ENCODE measurements at places on chromosomes 2 and 18.
A peak's percentile ranks its signal among the peaks of the same experiment; 100 is the strongest.

DNA sequence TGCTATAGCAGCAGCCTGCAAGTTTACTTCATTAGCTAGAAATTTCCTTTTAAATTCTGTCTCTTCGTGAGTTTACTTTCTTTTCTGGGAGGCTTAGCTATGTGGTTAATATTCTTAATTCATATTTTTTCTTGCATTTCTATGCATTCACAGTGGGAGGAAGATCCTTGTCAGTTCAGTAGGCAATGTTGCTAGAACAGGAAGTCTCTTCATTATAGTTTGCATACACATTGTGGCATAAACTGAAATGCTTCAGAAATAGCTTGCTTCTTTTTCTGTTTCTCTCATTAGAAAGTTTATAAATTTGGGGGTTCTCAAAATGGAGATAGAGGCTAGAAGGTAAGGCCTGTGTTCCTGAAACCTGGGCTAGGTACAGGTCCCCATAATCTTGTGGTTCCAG lies 8.1 kb upstream of the ARHGAP15 start:
- H3K27me3 ChIP-seq = no peaks in the 10 kb centered on the region
- no peak overlapping the region for H3K4me3 ChIP-seq
- H3K4me1 ChIP-seq = peaks cover 12% of the 10 kb centered on the region
- no peak for DNase-seq

GRCh38 chr2:206480620-206481019 lies 37.3 kb downstream of the ADAM23 start:
- H3K27ac ChIP-seq = no peak overlapping the region
- no peaks in the 10 kb centered on the region for H3K36me3 ChIP-seq
- no peaks in the 10 kb centered on the region for H3K27me3 ChIP-seq
- H3K4me3 ChIP-seq = no peak overlapping the region
- DNase-seq = no peak

DNA sequence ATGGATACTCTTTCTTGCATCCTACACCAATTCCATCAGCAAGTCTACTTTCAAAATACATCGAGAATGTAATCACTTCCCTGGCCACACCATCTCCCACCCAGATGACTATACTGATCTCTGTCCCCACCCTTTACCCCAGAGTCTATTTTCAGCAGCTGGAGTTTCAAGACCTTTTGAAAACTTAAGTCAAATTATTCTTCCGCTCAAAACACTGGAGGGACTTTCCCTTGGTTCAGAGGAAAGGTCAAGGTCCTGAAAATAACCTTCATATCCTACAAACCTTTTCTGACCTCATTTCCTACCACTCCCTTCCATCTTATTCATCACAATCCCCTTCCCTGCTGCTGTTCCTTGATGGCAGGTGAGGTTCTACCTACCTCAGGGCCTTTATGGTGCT lies 58.8 kb upstream of the LYPD6 start:
- H3K4me1 ChIP-seq = no peaks in the 10 kb centered on the region
- no peak overlapping the region for H3K4me3 ChIP-seq
- no peaks in the 10 kb centered on the region for H3K36me3 ChIP-seq
- H3K27me3 ChIP-seq = no peaks in the 10 kb centered on the region

DNA sequence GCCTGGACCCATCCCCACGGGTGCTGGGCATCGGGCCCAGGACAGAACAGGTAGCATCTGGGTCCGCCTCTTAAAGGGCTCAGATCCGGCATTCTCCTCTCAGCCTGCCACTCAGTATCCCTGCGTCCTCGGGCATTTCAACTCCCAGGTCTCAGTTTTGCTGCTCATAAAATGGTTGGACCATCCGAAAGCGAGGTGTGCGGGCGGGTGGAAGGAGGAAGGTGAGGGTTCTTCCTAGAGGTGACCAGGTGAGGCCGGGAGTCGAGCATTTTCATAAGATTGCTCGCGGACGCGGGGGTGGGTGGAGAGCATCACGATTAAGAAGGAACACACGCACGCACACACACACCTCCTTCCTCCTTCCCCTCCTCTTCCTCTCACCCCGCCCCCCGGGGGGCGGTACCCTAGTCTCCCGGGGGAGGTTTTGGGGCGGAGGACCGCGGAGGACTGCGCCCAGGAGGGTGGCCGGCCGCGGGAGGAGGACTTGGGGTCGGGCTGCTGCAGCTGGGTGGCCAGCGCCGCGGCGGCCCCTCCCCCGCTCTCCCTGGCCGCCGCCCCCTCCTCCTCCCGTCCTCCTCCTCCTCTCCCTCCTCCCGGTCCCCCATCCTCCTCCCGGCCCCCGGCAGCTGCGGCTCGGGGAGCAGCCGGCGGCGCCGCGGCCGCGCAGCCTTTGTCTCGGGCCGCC lies 97.9 kb upstream of the GPR45 start:
- peaks cover 30% of the 10 kb centered on the region for H3K27me3 ChIP-seq
- H3K4me1 ChIP-seq = peaks cover 3% of the 10 kb centered on the region
- DNase-seq = no peak

DNA sequence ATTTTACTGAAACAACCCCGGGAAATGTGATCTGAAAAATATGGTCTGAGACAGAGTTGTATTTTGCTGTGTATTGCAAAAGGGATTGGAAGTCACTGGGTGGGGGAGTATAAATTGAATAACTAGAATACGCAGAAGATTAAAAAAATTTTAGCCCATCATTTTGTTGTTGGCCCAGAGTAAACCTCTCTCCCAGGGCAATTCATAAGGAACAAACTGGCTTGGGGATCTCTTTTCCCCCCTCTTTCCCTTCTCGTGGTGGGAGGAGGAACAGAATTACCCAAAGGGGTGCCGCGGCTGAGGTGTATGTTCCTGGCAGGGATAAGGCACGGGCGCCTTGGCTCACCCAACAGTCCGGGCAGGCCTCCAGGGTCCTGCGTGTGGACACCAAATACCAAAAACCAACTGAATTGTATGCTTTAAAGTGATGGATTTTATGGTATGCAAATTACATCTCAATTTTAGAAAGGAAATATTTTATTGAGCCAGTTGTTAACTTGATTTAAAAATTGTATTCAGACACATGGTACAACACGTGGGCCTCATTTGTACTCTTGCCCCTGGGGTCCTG lies 121.2 kb upstream of the SPRED2 start:
- H3K4me3 ChIP-seq = no peak overlapping the region
- no peaks in the 10 kb centered on the region for H3K36me3 ChIP-seq
- no peak for DNase-seq
- H3K4me1 ChIP-seq = peaks cover 7% of the 10 kb centered on the region
- no peaks in the 10 kb centered on the region for H3K27me3 ChIP-seq

GRCh38 chr2:85314884-85315242 lies 12.9 kb downstream of the TGOLN2 start:
- peaks cover 14% of the 10 kb centered on the region for H3K36me3 ChIP-seq
- H3K27me3 ChIP-seq = no peaks in the 10 kb centered on the region

GRCh38 chr18:69401972-69402532 lies 1.4 kb downstream of the DOK6 start:
- DNase-seq = no peak
- no peaks in the 10 kb centered on the region for H3K36me3 ChIP-seq
- peaks cover 18% of the 10 kb centered on the region for H3K27me3 ChIP-seq
- no peak overlapping the region for H3K4me3 ChIP-seq

GRCh38 chr18:68721681-68722583 lies 7.0 kb upstream of the TMX3 start:
- H3K27me3 ChIP-seq = no peaks in the 10 kb centered on the region
- H3K4me3 ChIP-seq = peak overlapping the region; percentile 19
- H3K36me3 ChIP-seq = peaks cover 5% of the 10 kb centered on the region
- DNase-seq = no peak
- peaks cover 4% of the 10 kb centered on the region for H3K4me1 ChIP-seq

Measured in T-cell (primary cell).